ENCODE measurements at places on chromosomes 7 and 10. TPM values are rescaled to one million over a fixed set of nuclear protein-coding genes. Genes with fewer than 3 reads are reported as not detected.

Gene OR2A42
- not detected for total RNA-seq

Gene PNLIPRP1
- total RNA-seq, result not detected

Gene LIPN
- total RNA-seq, result not detected

Gene STRA8
- not detected for total RNA-seq

Gene FAM237B
- not detected for total RNA-seq

Gene UPK3B
- not detected for total RNA-seq

Gene RSU1
- total RNA-seq, result 69.8 TPM

Gene OR2A12
- not detected for total RNA-seq

Gene INMT
- total RNA-seq, result 17.8 TPM

Gene AKR1D1
- total RNA-seq, result not detected

Gene MLXIPL
- not detected for total RNA-seq

Gene CHAT
- total RNA-seq, result not detected

Gene MYH16
- 0.43 TPM for total RNA-seq

Gene GIMAP1
- not detected for total RNA-seq

Gene MYO1G
- total RNA-seq, result 0.14 TPM

Gene CRPPA
- total RNA-seq, result 2.9 TPM

Gene FBXO24
- 0.86 TPM for total RNA-seq

Gene UBTD1
- 41.6 TPM for total RNA-seq

Gene NUTM2D
- 1.5 TPM for total RNA-seq

Gene DRGX
- total RNA-seq, result not detected

Gene BCAP29
- 146 TPM for total RNA-seq

Gene CTAGE15
- 0.43 TPM for total RNA-seq

Gene TMEM225B
- 0.44 TPM for total RNA-seq

Gene HMX2
- not detected for total RNA-seq

Gene KNDC1
- total RNA-seq, result under 0.01 TPM

Gene HIF1AN
- total RNA-seq, result 13.2 TPM

Gene AGBL3
- 0.22 TPM for total RNA-seq

Gene STEAP4
- total RNA-seq, result under 0.01 TPM

Gene NODAL
- total RNA-seq, result not detected

Gene ATOH7
- not detected for total RNA-seq

Gene DNAAF5
- total RNA-seq, result 59.1 TPM

Gene FAM131B
- 1.1 TPM for total RNA-seq

Gene ENO4
- total RNA-seq, result under 0.01 TPM
